AG04449 (cell line): ENCODE measurements at places on chromosomes 3 and 15.

DNA sequence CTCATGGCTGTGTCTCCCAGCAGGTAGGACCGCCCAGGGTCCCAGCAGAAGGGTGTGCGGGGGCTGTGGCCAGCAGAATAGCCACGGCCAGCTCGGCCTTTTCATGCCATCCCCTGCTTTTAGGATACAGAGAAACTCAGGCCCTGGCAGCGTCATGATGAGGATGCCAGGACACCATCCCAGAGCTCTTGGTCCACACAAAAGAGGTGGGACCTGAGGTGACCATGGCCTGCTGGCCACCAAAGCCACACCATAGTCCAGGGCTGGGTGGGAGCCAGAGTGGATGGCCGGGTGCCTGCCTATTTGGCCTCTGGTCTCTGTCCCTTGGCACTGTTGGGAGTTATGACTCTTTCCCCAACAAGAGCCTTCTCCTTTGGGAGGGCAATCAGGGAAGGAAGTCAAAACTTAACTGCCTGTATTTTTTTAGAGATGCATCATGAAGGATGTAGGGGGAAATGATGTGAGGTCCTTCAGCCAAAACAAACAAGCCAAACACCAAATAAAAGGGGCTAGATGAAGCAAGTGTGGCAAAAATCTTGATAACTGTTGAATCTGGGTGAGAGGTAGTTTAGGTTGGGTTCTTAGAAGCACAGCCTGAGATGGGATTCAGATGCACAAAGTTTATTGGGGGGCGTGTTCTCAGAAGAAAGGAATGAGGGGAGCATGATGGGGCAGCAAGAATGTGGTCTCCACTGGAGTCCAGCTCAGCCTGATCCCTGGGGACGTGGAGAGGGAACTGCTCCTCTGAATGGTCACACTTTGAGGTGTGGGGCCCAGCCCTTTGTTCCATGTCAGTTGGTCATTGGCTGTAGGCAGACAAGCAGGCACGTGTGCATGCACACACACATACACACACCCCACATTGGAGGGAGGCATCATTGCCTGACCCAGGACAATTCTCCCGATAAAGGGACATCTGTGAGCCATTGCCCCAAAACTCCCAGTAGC, 33.2 kb downstream of the SMAD6 start:
- DNase-seq, result no peak

GRCh38 chr3:55654123-55654760, 167.1 kb upstream of the WNT5A start:
- no peak for DNase-seq

DNA sequence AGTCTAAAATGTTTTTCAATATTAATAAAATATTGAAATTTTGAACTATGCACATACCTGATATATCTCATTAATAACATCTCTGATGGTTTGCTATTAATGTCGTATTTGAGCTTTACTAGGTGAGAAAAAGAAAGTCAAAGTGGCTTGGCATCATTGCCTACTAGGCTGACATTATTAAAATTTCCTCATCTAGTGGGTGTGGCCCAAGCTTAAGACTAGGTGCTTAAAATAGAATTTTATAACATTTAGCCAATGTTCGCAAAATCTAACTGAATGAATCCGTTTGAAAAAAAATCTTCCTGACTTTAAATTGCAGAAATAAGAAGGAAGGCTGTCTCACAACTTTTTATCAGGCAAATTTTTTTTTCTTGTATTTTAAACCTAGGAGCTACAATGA, 46.1 kb downstream of the ABI3BP start:
- no peak for DNase-seq

GRCh38 chr3:158100681-158101080, 5.5 kb downstream of the SHOX2 start:
- DNase-seq, result no peak

GRCh38 chr15:52158084-52158765, 33.0 kb downstream of the GNB5 start:
- no peak for DNase-seq

GRCh38 chr3:37386627-37387230, 212.3 kb upstream of the LRRFIP2 start:
- no peak for DNase-seq

DNA sequence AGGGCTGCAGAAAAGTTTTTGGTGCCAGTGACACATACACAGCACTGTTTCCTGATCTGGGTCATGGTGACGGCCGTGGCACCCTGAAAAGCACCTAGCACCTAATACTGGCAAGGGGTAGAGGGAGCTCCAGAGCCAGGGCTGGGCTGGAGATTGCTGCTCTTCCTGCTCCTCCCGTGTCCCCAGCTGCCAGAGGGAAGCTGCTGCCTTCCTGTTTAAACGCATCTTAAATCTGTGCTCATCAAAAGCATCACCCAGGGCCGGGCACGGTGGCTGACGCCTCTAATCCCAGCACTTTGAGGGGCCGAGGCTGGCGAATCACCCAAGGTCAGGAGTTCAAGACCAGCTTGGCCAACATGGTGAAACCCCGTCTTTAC, 156.7 kb upstream of the MEF2A start:
- no peak for DNase-seq

DNA sequence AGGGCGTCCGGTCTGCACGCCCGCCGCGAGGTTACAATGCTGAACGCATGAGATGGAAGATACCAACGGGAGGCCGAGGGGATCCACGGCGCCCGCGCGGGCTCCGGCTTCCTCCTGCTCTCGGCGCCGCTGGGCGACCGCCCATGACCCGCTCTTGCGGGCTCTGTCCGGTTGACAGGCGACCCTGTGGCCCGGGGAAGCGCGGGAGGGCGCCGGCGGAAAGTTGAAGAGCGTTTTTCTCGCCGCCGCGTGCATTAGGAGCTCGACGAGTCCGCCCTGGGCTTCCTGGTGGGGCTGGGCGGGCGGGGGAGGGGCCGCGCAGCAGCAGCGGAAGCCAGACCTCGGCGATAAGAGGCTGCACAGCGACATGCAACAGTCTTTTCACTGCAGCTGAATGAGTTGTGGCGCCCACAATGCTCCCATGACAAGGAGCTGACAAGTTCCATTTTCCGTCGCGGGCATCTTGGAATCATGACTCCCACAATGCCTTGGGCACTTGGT, at the start of gene MBNL1:
TSS of gene MBNL1 (plus strand) at position 375 of the 501 bp plus-strand sequence. CDS start 31,265 bp downstream, outside the sequence.
- DNase-seq, result no peak

DNA sequence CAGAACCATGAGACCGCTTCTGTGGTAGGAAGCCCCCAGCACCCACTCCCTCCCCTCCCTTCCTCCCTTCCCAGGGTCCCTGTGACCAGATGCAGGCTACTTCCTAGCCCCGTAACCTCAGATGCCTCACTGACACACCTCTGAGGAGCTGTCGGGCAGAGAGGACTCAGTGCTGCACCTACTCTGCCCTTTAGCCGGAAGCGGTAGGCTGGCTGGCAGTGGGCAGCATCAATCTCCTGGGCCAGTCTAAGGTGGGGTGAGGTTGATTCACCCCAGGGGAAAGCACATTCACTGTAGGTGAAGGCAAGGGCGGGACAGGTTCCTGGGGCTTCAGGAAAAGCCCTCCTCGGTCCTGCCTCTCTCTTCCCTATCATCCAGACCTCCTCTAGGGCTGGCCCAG, 19.1 kb downstream of the CSRNP1 start:
- no peak for DNase-seq

DNA sequence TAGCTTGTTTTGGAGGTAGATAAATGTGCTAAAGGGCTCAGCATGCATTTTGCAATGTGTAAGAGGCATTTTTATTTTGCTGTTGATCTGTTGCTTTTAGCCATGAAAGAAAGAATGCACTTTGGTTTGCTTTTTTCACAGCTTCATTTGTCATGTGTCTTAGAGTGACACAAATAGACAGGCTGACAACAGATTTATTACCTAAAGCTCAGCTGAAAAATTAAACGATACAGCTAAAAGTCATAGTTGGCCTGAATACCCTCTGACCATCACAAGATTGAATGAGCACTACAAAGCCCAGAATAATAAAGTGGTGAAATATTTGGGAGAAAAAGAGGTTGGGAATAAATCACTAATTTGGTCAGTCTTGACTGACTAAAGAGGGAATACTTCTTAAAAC, 723.1 kb downstream of the CADM2 start:
- DNase-seq, result no peak

DNA sequence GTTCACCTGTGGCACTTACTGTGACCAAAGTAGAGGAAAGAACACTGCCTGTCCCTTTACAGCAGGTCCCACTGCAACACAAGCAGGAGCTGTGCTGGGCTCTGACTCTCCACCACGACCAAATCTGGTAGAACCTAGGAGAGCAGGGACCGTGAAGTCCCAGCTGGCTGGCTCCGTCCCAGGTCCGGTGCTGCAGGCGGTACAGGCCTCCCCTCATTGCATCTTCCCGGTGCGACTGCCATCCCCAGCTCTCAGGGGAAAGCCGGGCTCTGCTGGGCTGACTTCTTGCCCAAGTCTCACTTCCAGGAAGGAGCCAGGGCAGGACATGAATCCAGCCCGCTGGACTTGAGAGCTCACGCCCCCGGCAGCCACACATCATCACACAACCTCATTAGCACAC, 33.8 kb downstream of the RGMA start:
- no peak for DNase-seq
